Stimulated activated naive CD8-positive, alpha-beta T cell treated with anti-CD3 and anti-CD28 coated beads, Interleukin-15, amount 100 ng/mL, for 72 hours (primary cell): ENCODE measurements at places on chromosomes 7 and 10.

GRCh38 chr10:31942892-31943291 lies 14.3 kb upstream of the ARHGAP12 start:
- DNase-seq: no peak

DNA sequence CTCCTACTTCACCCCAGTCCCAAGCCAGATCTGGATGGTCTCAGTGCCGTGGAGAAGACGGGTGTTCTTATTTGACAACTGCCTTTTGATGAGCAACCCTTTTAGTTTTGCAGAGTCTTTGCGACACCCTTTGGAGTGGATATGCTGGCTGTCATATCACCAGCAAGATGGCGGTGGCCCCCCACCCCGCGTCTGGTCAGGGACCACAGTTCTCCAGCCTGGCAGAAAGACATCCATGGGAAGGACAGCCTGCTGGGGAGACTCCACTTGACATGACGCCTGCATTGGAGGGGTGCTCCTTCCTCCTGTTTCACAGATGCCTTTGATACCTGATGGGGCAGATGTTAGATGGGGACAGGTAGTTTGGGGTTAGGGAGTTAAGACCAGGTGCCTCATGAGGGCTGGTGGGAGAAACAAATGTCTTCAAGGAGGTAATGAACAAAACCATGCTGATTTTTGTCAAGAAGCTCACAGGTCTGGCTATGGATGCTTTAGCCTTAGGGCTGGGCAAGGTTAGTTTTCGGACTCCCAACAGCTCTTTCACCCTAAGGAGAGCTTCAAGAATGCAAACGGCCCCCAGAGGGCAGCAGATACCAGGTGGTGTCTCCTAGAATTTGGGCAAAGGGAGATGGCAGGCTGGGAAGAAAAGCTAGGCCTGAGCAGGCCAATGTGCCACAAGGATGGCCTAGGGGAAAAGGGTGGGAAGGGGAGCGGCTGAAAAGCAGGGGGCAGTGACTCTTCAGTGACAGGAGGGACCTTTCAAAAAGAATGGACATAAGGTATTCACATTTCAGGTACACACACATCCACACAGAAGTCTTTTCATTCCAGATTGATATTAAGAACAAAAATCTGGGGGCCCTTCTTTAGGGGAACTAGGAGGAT lies 95.2 kb downstream of the CLEC2L start:
- DNase-seq: peak; percentile 29

GRCh38 chr7:105760551-105761447 lies 115.6 kb downstream of the ATXN7L1 start:
- DNase-seq: no peak

- no peak for DNase-seq
Measured at GRCh38 chr10:58756130-58756719, 243.6 kb downstream of the BICC1 start.

- DNase-seq: no peak
Measured at GRCh38 chr7:108045154-108045553, 42.2 kb upstream of the LAMB1 start.

DNA sequence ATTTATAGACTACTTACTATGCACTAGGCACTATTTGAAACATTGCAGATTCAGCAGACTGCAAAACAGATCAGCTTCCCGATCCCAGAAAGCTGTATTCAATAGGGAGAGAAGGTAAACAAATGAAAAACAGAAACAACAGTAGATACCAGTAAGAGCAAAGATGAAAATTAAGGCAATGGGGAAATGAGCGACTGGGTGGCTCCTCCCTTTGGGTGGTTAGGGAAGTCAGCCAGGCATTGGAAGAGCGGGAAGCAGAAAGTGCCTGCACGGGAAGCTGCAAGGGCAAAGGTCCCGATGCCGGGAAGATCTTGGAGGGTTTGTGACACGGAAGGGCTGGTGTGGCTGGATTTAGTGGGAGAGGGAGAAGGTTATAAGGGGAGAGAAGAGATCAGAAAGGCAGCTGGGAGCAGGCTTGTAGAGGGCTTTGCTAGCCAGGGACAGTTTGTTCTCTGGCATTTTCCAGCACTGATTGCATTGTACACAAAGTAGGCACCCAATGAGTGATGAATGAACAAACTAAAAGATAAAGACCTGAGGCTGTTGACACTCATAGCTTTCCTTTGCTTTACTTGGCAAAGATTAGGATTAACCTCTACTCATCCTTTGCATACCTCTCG lies 67.8 kb downstream of the NAMPT start:
- no peak for DNase-seq

- no peak for DNase-seq
Measured at GRCh38 chr7:154172236-154172635, 120.0 kb downstream of the DPP6 start.

DNA sequence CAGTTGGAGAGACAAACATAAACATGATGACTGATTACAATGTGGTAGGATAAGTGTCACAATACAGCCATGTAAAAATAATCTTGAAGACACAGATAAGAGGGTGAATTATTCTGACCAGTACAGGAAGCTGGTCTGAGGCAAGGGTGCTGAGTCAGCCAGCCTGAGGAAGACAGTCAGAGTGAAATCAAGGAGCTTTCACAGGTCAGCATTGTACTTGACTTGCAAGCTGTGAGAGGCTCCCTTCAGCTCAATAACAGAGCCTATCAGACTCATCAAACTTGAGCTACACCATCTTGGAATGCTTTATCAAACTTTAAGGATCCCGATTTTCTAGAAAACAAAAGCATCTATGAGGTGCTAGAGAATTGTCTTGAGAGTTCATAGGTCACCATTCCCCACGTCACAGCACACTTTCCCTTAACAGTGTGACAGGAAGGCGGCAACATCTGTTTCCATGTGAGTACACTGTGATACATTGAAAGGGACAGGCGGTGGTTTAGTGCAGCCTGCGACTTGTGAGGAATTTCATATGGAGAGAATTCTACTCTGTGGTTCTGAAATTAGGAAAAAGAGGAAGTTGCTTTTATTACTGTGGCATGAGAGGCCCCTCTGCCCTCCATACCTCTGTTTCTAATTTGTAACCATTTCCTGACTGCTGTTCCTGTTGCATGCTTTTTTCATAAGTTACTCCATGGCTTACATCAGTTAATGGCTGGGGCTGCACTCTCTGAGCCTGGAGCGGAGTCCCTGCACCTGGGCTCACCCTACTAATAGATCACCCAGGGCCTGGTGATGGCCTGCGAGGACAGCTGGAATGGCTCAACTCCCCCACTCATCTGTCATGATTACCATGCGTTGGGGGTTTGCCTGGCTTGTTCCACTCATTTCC lies 417.1 kb downstream of the SUGCT start:
- DNase-seq: no peak

GRCh38 chr10:21515361-21516241 lies 9.9 kb downstream of the SKIDA1 start:
- DNase-seq: no peak

- DNase-seq: no peak
Measured at GRCh38 chr10:516764-517163, 172.7 kb downstream of the DIP2C start.

GRCh38 chr10:45379891-45380540 lies 6.0 kb downstream of the ALOX5 start:
- no peak for DNase-seq

GRCh38 chr10:30062090-30062489 lies 2.7 kb upstream of the JCAD start:
- no peak for DNase-seq

- DNase-seq: no peak
Measured at GRCh38 chr10:129662426-129662825, 195.4 kb downstream of the MGMT start.

- no peak for DNase-seq
Measured at GRCh38 chr7:128240696-128241386, at the start of gene LEP. Gene LEP, plus strand, starts transcription at chr7:128241278. Its CDS starts 10,741 bp downstream, at chr7:128252019.

- DNase-seq: peak; percentile 24
Measured at GRCh38 chr10:98664329-98665042, 217.8 kb upstream of the HPS1 start.

- DNase-seq: no peak
Measured at GRCh38 chr7:23514755-23515154, 17.0 kb downstream of the TRA2A start.

- no peak for DNase-seq
Measured at GRCh38 chr7:151115836-151116418, 29.7 kb downstream of the AGAP3 start.

- no peak for DNase-seq
Measured at GRCh38 chr7:24912424-24912823, 67.6 kb downstream of the OSBPL3 start.

- no peak for DNase-seq
Measured at GRCh38 chr7:148963583-148964482, 64.5 kb downstream of the PDIA4 start.

DNA sequence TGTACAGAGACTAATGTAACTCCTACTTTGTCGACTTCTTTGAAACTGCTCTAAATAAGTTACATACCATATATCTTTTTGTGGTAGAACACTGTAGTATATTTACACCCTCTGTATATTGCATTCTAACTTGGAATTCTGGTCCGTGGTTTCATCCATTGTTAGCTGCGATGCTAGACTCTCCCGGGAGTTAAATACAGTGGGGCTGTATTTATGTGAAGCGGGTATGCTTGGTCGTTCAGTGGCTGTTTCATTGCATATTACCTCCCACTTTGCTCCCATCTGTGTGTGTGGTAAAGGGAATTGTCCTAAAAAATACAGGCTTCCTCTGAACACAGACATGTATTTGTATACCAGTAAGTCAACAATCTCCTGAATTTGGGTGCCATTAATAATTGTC lies 231.1 kb downstream of the SLC25A13 start:
- DNase-seq: no peak

DNA sequence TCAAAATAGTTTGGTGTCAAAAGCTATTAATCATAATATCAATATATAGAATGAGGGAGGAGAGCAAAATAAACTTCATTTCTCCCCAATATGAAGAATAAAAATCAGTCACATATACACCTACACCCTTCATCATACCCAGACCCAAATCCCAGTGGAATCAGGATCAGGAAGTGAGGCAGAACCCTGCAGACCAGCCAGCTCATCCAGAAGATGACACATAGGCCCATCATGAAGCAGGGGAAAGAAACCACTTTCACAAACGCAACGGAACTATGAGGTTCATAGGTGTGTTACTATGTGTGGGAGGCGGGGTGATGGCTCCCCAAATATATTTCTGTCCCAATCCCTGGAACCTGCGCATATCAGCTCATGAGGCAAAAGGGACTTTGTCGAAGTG lies 89.0 kb downstream of the RSU1 start:
- DNase-seq: no peak

DNA sequence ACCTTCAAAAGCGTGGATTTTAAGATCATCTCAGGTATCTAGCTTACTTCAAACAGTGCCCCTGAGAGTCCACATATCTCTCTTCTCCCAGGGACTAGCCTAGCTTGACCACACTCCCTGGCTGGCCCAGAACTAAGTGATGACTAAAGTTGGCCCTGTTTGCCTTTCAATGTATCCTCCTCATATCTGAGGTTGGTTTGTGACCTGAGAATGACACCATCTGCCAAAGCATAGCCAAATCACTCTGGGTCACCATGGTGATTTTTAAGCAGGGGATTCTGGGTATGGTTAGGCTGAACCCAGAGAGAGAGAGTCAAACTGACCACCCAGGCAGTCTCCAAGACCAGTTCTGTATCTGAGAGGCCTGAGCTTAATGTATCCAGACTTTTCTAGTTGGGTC lies 16.2 kb downstream of the CNNM1 start:
- DNase-seq: no peak

- DNase-seq: no peak
Measured at GRCh38 chr10:96289218-96289910, 14.9 kb upstream of the DNTT start.

DNA sequence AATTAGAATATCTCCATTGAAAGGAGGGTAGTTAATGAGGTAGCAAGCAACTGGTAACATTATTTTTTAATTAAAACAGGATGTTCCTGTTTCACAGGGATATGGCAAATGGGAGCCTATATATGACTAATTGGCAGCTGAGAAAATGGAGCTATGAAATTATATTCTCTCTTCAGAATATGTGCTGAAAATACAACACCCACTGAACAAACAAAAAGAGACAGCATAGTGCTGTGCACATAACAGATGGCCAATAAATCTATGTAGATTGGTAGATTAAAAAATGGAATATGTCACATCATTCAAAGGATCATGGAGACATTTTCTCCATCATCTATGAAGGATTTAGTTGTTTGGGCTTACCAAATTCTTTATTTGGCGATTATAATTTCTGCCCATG lies 362.0 kb downstream of the GPR37 start:
- DNase-seq: no peak

GRCh38 chr7:1733206-1733907 lies 63.3 kb downstream of the ELFN1 start:
- DNase-seq: no peak

DNA sequence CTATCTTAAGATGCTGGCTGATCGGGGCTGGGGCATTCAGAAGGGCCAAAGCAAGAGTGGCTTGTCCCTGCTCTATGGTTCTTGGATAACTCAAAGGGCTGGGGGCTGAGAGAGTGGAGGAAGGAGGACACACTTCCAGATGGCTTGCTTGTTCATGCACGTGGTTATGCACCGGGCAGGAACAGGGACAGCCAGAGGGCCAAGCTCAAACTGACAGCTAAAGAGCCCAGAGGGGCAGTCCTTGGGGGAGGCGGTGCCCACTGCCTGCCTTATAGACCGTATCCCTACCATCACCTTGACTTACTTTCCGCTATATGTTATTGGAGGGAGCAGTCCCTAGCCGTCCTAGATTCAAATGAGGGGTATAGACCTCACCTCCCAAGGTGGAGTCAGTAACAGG lies 192.7 kb upstream of the SVIL start:
- DNase-seq: no peak

GRCh38 chr7:7054252-7054830 lies 128.0 kb upstream of the C1GALT1 start:
- no peak for DNase-seq

DNA sequence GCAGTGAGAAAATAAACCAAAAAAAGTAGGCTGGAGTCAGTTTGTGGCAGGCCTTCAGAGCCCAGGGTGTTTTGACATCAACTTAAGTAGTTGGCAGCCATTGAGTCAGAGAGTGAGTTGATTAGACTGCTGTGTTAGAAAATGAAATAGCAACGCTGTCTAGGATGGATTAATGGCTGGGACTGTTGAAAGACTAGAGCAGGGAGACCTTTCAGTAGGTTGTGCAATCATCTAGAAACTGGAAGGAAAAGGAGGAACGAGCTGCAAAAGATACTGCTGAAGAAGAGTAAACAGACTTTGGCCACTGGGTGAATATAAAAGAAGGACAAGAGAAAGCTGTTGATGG lies 28.6 kb upstream of the TRIL start:
- no peak for DNase-seq

DNA sequence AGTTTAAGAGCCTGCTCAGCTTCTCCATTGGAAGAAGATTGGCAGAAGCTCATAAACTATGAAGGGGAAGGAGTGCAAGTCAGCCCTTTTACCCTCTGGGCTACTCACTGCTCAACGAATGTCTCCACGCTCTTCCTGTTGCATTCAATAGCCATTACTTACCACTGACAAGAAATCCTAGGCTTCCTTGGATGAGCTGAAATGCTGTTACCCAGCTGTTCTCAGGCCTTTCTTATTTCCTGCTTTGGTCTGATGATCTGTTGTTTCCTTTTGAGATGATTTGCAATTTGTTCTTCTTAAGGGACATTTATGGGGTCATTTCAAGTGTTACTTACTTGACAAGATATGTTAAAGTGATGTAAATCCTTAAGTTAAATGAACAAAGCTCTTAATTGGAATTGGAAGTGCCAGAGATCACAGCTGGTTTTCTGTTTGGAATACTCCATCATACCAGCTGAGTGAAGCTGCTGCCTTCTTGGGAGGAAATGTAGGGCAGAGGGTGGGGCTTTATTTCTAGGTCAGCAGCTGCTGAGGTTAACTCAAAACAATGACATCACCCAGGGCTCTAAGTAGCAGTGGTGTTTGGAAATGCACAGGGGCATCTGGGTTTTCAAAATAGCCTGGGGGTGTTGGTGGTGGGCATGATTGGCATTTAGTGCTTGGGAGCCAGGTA lies 170.0 kb downstream of the PRKCQ start:
- DNase-seq: no peak

- DNase-seq: no peak
Measured at GRCh38 chr10:69123306-69123746, 652 bp upstream of the VPS26A start.
